ENCODE measurements at places on chromosomes 1 and 21.

DNA sequence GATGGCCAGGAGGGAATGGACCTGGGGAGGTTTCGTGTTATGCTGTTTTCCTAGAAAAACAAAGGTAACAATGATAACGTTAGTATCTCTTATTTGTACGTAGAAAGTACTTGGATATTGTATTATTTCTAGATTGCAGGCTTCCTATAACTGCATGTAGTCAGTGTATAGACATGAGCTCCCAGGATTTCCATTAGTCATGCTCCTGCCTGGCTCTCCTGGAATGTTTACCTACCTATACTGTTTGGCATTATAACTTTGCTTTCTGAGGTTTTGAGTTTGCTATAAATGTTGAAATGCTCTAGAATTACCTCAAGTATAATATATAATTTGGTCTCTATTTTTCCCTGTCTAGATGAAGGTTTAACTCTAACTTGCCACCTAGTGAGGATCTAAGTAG is 66.1 kb downstream of the TTC3 start:
- no peak for DNase-seq

DNA sequence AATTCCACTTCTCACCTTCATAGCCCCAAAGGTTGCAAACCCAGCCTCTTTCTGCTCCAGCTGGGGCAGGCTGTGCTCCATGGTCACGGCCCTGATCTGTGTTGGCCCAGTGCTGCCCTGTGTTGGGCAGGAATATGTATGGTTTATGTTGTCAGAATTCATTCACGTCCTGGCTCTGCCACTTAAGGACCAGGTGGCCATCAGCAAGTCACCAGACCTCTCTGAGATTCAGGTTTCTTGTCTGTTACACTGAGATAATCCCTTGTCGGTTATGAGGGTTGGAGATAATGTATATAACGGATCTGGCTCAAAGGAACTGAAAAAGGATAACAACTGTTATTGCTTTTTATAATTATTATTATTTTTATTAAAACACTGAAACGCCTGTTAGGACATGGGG is 39.1 kb upstream of the SELENON start:
- DNase-seq, result no peak

GRCh38 chr1:11068600-11069473 is 9.0 kb upstream of the SRM start:
- DNase-seq, result no peak

- peak; percentile 56 for DNase-seq
Measured at GRCh38 chr1:23664837-23665795, 26.5 kb upstream of the RPL11 start.

- DNase-seq, result no peak
Measured at GRCh38 chr21:31265366-31266013, 78.6 kb downstream of the TIAM1 start.

- no peak for DNase-seq
Measured at GRCh38 chr1:201054091-201054543, 30.6 kb upstream of the KIF21B start.

DNA sequence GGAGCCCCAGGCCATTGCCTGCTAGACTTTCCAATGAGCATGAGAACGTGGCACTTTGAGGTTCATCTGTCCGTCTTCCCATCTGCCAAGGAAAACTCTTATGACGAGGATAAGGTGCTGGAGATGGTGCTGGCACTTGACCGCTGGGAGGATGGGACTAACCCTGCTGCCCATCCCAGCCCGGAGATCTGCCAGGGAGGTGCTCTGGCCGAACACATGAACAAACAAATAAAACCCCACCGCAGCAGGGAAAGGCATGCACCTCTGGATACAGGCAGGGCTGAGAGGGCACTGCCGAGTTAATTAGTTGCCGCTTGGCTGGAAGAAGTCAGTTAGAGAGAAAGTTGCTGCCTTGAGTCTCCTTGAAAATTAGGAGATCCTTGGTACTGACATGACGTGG is 308.4 kb downstream of the AJAP1 start:
- DNase-seq, result no peak

- DNase-seq, result no peak
Measured at GRCh38 chr21:17491716-17492414, 21.0 kb upstream of the CXADR start.

DNA sequence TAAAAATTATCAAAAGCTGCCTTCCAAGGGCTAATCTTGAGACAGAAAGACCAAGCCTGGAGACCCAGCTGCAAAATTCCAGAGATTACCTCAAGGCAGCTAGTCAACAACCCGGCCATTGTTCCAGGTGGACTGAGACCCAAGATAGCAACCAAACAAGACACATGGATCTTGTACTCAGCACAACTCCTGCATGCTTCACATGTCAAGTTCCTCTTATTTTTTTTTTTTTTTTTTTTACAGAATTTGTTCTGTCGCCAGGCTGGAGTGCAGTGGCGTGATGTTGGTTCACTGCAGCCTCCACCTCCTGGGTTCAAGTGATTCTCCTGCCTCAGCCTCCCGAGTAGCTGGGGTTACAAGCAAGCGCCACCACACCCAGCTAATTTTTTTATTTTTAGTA is 40.1 kb downstream of the CD2 start:
- DNase-seq, result no peak

DNA sequence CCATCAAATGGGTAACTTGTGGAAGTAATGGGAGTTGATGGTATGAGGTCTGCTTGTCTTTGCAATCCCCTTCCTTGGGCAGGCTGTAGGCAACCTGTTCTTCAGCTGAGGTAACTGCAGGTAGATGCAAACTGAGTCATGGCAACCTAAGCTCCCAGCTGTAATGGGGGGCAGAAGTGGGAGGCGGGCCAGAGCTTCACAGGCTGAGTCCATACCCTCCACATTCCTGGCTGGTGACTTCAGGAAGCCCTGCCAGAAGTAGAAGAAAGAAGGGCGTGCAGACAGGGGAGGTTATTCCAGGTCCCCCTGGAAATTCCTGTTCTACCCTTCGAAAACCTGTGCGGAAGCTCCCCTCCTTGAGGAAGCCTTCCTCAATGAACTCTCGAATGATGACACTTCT is 44.9 kb downstream of the ARHGEF11 start:
- DNase-seq, result no peak

DNA sequence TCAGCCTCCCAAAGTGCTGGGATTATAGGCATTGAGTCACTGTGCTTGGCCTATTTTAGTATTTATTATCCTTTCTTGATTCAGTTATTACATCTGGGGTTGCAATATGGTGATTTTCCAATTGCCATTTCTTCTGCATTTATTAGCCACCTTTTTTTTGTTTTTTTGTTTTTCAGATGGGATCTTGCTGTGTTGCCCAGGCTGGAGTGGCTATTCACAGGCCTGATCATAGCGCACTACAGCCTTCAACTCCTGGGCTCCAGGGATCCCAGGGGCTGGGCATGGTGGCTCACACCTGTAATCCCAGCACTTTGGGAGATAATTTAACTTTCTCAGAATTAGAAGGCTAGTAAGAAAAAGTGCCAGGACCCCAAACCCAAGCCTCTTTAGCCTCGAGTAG is 82.1 kb upstream of the PGD start:
- DNase-seq, result no peak

DNA sequence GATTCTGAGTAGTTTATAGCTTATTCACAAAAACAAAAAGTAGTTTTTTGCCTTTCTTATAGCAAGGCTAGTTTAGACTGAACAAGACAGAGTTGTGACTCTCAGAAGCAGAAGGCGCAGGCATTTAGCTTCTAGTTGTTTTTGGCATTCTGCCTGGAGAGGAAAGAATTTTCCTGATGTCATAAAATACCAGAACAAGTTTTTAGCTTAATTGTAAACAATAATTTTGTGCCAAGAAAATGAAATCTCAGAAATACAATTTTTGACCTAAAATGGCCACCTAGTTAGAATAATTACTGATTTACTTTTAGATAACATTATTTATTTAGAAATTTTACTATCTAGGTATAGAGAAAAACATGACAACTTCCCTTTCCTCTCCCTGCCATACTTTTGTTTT is 1.0 kb downstream of the DNAJB4 start:
- no peak for DNase-seq

DNA sequence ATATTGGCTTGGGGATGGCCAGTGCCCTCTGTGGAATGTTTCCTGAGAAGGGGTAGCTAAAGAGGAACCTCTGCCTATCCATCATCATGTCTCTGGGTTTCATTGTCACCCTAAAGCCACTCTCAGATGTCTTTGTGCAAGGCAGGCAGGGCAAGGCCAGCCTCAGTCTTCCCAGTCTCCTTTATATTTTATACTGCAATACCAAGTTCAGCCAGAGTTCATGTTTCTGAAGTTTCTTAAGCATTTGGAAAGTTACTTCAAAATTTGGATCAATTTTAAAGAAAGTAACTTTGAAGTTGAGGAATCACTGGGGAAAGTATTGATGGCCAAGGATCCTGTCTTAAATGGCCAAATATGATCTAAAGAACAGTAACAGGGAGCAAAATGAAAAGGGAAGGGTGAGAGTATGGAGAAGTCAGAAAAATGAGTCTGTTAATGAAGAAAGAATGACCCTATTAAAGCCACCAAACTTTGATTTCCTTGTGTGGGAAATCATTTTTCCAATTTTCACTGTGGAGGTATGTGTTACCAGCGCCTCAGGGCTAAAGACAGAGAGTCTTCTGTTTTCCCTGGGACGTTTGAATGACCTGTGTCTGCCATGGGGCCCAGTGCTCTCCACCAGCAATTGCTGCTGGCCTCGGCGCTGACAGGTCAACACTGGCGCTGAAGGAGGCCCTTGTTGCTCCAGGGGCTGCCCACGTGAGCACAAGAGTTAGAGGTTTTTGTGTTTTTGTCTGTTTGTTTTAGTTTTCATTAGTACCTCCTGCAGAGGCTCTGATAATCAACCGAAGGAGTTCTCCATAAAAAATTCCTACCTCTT is 93.9 kb downstream of the ATP5PO start:
- no peak for DNase-seq

GRCh38 chr1:155389826-155390225 is 69.1 kb downstream of the RUSC1 start:
- no peak for DNase-seq

DNA sequence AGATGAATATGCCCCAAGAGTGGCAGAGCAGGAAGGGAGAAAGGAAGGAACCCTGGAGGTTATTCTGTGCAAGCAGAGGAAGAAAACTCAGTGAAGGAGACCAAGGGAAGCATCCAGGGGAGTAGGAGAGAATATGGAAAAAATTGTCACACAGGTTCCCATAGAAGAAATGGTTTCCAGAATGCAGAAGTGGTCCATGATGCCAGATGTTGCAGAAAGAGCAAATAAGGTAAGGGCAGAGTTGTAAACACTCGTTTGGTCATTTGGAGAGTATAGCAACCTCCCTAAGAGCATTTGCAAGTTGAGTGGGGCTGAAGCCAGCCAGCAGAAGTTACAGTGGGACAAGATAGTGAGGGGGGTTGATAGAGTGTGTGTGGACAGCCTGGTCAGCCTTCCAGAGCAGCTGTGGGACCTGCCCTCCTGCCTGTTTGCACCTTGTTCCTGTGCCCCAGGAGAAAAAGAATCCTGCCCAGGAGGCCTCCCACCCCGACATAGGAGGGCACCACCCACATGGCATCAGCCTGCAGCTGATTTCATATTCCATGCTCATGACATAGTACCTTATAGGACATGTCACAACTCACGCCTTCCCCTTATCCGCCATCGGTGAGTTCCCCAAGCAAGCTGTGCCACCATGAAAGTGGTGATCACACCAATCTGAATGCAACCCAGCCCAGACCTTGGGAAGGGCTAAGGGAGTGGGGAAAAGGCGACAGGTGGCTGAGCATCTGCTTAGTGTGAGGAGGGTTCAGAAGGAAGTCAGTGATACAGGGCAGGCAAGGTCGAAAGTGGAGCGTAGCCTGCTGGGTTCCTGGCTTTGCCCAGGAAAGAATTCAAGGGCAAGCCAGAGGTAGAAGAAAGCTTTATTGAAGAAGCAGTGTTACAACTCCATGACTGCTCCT is 8.2 kb upstream of the NEK2 start:
- DNase-seq, result no peak

GRCh38 chr1:181317261-181317930 is 165.9 kb upstream of the CACNA1E start:
- DNase-seq, result no peak

DNA sequence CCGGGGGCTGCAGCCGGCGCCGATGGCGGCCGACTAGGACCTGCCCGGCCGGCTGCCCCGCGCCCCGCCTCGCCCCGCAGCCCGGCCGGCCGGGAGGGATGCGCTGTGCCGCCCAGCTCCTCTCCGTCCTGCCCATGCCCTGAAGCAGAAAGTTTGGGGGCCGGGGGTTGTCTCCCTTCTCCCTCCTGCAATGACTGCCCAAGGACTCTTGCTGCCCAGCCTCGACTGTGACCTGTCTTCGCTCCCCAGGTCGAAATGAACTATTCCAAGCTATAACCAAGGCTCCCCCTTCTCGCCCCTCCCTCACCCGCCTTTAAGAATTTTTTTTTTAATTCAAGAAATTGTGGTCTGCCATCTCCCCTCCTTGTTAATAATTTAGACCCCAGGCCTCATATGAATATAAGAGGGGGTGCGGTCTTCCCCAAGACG is 361 bp downstream of the TMCC2 start:
- DNase-seq, result peak; percentile 26

GRCh38 chr1:80113168-80114038 is 1106.9 kb upstream of the ADGRL4 start:
- DNase-seq, result no peak

GRCh38 chr1:226655251-226656163 is 83.6 kb downstream of the ITPKB start:
- DNase-seq, result peak; percentile 52

GRCh38 chr1:8473891-8474300 is 156.0 kb downstream of the SLC45A1 start:
- no peak for DNase-seq

DNA sequence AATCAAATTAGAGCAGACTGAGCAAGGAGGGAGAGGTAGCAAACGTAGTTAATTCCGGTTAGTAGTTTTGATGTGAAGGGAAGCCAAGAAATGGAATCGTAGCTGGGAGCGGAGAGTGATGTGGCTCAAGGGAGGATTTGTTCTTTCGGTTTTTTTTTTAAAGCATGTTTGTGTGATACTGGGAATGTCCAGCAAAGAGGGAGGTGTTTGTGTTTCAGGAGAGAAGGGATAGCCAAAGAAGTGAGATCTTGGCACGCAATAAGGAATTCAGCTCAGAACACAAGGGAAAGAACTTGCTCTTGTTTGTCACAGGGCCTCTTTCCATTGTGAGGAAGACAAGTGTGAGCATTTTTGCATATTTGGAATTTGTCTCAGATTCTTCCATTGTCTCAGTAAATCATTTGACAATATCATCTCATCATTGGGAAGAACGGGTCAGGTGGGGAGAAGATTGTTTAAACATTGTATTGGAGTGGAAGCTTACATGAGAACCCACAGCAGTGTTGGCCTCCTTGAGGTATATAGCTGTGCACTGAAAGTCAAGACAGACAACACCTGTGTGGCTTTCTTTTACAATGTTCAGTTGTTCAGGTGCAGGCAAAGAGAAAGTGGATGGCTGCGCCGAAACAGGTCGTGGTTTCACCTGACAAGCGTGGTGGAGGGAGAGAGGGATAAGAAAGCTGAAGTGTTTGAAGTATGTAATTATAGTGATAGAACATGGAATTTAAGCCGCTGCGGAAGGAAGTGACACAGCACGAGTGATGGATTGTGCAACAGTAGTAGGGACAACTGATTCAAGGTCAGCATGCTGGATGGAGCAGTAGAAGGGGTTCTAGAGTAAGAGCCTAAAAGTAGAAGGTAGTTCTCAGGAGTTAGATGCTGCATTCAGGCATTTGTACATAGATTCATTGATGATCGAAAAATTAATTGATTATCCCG is 25.4 kb downstream of the FMN2 start:
- DNase-seq, result peak; percentile 83

GRCh38 chr21:45539046-45539795 is 3.0 kb downstream of the SLC19A1 start:
- DNase-seq, result no peak
